LHCN-M2 (cell line): ENCODE measurements at places on chromosomes 3 and 15. TPM values are rescaled to one million over a fixed set of nuclear protein-coding genes. Genes with fewer than 3 reads are reported as not detected.

GRCh38 chr15:45829336-45830153 lies 194.7 kb downstream of the SQOR start:
- no peak for DNase-seq

- DNase-seq = no peak
Measured at GRCh38 chr3:150118219-150118618, 147.5 kb upstream of the PFN2 start.

- no peak for DNase-seq
Measured at GRCh38 chr15:78641102-78641748, at the start of gene CHRNB4. CHRNB4 (minus strand) TSS chr15:78641210; CDS start chr15:78641133, 77 bp downstream.

GRCh38 chr3:117019082-117019713 lies 309.6 kb downstream of the TUSC7 start:
- peak; percentile 35 for DNase-seq

LIPH gene
- not detected in 2 replicates for total RNA-seq
